ENCODE measurements at places on chromosomes 4 and X.
A peak's percentile ranks its signal among the peaks of the same experiment; 100 is the strongest.

DNA sequence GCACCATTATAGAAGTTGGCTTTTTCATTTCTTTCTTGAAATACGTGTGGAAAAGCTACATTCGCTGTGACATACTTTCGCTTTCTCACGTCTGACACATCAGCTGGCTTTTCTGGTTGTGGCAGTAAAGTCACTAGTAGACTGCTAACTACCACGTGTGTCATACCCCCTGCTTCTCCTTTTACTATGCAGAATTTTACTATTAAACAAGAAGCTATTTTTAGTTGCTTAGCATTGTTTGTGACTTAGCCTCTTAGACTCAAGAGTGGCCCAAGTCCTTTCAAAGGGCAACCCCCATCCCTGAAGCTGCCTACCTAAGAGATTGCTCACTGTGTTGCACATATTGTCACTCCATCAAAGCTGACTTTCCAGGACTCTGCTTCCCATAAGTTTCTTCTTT is 2.1 kb upstream of the IL2 start:
- peaks cover 24% of the 10 kb centered on the region for H3K4me1 ChIP-seq
- no peaks in the 10 kb centered on the region for H3K27me3 ChIP-seq
- peak; percentile 73 for DNase-seq
- H3K36me3 ChIP-seq: no peaks in the 10 kb centered on the region
- peak overlapping the region; percentile 67 for H3K4me3 ChIP-seq

GRCh38 chr4:47690611-47691010 is 147.3 kb downstream of the CORIN start:
- H3K36me3 ChIP-seq: no peaks in the 10 kb centered on the region
- H3K4me3 ChIP-seq: no peak overlapping the region
- no peak overlapping the region for H3K27ac ChIP-seq
- no peaks in the 10 kb centered on the region for H3K4me1 ChIP-seq
- peaks cover 36% of the 10 kb centered on the region for H3K27me3 ChIP-seq

DNA sequence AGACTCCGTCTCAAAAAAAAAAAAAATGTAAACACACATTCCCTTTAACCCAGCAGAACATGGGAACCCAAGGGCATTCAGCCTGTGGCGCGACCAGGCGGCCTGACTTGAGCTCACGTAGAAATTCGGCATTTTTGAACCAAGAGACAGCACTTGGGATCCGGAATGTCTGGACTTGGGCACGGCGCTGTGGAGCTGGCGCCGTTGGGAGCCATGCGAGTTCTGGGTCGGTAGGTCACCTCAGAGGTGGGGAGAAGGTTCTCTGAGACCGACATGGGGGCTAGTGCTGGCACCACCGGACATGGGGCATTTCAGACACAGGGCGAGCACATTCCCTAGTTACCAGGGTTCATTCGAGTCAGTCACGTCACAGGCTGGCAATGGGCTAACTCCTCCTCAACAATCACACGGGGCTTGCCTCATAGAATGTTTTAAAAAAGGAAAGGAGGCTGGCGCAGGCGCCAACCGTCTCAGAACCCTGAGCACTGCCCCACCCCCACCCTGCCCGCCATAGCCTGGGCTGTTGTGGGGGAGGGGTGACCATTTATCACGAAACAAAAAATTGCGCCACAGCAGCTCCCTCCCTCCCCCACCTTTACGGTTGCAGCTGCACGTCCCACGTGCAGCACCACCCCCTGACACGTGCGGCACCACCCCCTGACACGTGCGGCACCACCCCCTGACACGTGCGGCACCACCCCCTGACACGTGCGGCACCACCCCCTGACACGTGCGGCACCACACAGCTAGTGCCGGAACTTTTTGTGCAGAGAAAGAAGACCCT is at the start of gene TEX28:
Gene TEX28 (minus strand): TSS at position 334 of the 784 bp plus-strand sequence. CDS start 3,007 bp downstream, outside the sequence.
- H3K36me3 ChIP-seq: no peaks in the 10 kb centered on the region
- no peak for DNase-seq
- H3K4me3 ChIP-seq: no peak within 1 kb of the TSS

DNA sequence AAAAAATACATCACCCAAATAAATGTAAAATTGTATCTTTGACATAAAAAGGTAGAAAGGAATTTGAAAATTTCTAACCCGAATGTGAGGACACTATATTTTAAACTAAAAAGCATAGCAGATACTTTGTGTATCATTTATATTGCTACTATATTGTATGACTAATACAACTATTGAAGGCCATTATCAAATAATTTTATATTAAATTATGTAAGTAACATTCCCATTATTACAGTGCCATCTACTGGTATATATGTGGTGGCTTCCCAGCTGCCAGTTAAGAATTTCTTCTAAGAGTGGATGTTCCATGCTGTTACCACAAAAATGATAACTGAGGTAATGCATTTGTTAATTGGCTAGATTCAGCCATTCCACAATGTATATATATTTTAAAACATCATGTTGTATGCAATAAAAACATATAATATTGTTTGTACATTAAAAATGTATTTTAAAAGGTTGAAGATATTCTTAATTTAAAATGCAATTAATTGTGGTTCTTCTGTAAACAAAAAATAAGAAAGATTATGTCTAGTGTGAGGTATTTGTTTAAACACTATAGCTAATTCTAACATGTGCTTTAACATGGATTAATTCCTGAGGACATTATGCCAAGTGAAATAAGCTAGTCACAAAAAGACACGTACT is 65.3 kb downstream of the EGF start:
- no peaks in the 10 kb centered on the region for H3K36me3 ChIP-seq
- peak; percentile 79 for DNase-seq
- H3K4me3 ChIP-seq: no peak overlapping the region
- H3K4me1 ChIP-seq: peaks cover 19% of the 10 kb centered on the region
- H3K27me3 ChIP-seq: no peaks in the 10 kb centered on the region

Measured in PC-3 (cell line).